Calu3 (cell line): ENCODE measurements at places on chromosomes 7 and 10.

- DNase-seq = no peak
These were observed 119.1 kb upstream of the FOXP2 start for GRCh38 chr7:114295522-114295921.

GRCh38 chr7:12719981-12720865 lies 32.8 kb downstream of the ARL4A start:
- DNase-seq = no peak

DNA sequence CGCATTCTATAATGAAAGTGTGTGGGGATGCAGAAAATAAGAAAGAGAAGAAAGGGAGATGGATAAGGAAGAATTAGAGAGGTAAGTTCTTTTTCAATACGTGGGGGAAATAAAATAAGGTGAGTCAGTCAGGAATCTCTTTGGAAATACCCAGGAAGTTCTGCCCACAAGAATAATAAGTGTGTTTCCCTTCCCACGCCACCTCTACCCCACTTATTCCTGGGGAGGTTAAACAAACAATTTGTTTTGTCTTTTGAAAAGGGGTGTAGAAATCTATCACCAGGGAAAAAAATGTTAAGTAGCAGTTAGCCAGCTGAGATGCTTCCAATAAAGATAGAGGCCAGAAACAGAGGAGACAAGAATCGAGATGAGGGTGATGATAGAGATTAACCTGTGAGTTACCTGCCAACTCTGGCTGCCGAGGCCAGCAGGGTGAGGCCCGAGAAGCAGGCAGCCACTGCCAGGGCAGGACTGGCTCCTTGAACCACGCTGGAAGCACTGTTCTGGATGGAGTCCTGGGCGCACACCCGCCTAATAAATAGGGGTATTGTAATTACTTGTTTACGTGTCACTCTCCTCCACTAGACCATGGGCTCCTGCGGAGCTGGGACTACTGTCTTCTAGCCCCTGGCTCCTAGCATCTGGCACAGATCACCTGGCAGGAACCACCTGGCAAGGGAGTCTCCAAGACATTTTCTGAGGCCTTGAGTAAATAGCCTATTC lies 191.3 kb downstream of the FGFR2 start:
- DNase-seq = peak; percentile 17

DNA sequence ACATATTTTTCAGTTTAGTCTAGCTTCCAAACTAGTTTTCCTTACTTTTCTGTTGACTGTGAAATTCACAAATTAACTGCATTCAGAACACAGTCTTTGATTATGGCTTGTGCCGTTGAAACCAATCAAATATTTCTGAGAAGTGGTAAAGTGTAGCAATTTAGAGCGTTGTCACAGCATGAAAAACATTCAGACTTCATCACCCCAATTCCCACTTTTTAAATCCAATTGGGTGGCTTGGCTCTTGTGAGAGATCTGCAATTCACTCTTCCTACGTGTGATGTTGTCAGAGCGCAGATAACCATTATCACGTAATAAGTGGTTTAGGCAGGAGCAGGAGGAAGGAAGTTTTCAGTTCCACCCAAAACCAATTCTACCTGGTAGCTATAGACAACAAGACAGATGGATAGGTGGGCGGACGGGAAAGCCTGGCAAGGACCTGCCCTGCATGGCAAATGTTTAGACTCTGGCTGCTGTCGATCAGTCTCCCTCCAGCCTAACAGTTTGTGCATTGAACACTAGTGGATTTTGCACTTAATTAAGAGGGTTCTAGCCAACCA lies 8.9 kb downstream of the COBL start:
- no peak for DNase-seq

DNA sequence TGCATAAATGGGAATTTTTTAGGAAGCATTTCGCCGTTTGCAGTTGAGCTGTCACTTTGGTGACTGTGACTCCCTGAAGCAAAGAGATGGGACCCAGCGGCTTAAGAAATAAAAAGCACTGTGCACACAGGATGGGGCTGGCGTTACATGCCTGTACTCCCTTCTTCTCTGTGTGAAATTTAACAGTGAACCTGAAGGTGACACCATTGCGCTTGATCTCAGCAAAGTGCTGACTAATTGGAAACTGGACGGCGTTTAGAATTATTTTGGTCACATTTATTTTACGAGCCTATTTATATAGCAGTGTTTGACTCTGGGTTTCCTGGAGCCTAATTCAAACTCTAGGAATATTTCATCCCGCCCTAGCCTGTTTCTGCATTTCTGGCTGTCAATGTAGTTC lies 146.2 kb downstream of the PAXIP1 start:
- no peak for DNase-seq

DNA sequence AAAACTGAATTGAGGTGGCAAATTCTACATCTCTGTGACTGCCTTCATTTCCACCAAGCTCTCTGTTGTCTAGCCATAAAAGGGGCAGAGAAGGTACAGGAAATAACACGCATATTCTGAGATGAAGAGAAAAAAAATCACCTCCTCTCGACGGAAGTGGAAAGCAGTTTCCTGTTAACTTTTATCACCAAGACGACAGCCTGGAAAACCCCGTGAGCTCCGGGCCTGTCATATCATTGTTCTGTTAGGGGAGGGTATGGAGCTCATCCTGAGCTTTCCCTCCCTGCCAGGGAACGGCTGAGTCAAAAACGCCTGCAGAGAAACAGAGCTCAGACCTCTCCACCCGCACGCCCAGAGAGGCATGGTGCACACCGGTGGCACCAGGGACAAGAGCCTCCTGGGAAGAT lies 200.3 kb downstream of the PRPF18 start:
- no peak for DNase-seq

- peak; percentile 29 for DNase-seq
These were observed at the start of gene CDH23 for GRCh38 chr10:71396711-71397295. Gene CDH23 (plus strand): TSS chr10:71396920. CDS start chr10:71439832, 42,912 bp downstream.
